ENCODE measurements at places on chromosomes 1 and 21. TPM values are rescaled to one million over a fixed set of nuclear protein-coding genes. Genes with fewer than 3 reads are reported as not detected.

- DNase-seq = no peak
Observed at GRCh38 chr1:48923116-48923515, 146.4 kb upstream of the BEND5 start.

The S100A3 gene
- 9.0 TPM for total RNA-seq

GRCh38 chr1:83520797-83521196, 478.1 kb downstream of the TTLL7 start:
- no peak for DNase-seq

GRCh38 chr1:53062708-53063591, 937 bp downstream of the PODN start:
- DNase-seq = no peak

The SLAMF9 gene
- total RNA-seq = not detected

GRCh38 chr21:31830701-31831100, 42.1 kb upstream of the HUNK start:
- no peak for DNase-seq

The DNAI4 gene
- 15.3 TPM for total RNA-seq

The WNT9A gene
- 1.8 TPM for total RNA-seq

The CHI3L2 gene
- not detected for total RNA-seq

DNA sequence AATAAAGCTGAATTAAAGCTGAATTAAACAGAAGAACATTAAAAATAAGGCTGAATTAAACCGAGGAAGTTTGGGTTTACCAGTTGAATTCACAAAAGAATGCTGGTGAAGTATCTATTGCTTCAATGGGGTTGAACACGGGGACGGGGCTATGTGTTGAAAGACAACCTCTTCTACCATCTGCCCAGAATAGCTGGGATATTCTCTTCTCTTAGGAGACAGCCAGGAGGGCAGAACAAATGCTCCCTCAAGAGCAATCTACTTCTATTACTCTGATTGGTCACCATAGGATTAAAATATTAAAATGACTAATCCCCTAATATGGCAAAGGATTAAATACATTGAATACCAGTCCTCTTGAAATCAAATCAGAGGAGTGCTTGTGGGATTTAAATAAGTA, 68.4 kb downstream of the LPGAT1 start:
- no peak for DNase-seq

GRCh38 chr1:60670302-60670701, 412.1 kb upstream of the NFIA start:
- DNase-seq = no peak

The GADD45A gene
- 82.6 TPM for total RNA-seq

The AJAP1 gene
- total RNA-seq = not detected

DNA sequence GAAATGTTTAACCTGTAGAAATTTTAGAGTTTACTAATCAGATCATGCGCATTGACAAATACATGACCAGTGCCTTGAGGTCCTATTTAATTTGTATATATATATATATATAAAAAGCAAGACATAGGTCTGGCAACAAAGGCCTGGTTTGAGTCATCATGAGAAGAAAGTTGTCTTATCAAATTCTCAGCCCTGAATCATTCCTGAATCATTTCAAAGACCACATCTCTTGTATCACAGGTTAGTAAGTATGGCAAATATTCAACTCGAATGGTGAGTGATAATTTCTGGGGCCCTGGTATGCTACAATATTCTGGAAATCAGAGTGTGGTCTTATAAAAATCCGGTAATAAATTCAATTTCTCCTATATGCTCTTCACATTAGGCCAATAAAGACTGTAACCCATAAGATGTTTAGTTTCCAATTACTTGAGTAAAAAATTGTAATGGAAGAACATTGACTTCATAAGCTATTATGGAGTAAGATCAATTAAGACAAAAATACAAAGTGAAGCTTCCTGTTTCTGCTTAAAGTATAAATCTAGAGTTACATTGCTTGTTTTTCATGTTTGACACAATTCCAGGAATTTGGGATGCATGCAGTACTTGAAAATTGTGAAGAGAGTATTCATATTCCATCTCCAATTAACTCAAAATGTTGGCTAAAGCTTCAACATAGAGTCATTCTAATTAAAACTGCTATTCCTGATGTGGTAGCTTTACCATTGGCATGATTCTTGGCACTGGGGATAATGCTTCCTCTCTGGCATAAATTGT, 309.4 kb downstream of the BRINP3 start:
- peak; percentile 66 for DNase-seq

DNA sequence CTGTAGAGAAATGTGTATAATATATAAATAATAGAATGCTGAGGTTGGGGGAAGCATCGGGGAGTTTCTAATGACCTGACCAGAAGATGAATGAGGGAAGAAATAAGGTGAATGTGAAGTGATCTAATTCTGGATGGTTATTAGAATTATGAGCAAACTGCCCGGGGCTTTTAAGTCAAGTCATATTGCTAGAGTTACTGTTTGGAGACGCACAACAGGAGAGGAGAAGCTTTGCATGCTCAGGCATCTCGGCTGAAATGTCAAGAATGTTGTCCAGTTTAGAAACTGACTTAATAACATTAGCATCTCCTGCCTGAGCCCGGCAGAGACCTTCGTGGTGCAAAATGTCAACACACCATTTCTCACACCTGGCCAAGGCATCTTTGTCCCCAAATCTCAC, 119.1 kb downstream of the RRAGC start:
- no peak for DNase-seq

GRCh38 chr21:41068967-41069642, 98.9 kb upstream of the BACE2 start:
- DNase-seq = peak; percentile 92

DNA sequence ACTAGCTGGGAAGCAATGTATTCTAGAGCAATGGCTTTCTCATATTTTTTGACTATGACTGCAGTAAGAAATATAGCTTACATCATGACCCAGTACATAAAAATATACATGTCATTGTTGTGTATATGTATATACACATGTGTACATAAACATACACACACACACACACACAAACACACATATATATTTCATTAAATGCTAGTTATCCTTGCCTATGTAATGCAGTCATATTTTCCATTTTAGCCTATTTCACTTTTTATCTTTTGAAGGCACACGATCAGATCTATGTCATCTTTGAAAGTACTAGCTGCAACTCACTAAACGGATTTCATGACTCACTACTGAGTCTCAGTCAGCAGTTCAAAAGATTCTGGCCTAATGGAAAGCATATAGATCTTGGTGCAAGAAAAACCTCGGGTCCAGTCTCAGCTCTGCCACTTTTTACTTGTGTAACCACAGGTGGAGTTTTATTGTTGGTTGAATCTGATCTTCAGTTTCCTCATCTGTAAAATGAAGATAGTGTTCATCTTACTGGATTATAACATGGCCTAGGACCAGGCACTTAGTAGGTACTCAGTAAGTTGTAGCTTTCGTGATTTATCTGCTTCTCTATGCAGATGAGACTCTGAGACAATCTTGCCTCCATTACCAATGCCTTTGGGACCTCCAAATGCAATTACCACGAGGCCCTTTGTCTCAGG, 325.6 kb downstream of the RRAGC start:
- no peak for DNase-seq

The PIGM gene
- 5.2 TPM for total RNA-seq

DNA sequence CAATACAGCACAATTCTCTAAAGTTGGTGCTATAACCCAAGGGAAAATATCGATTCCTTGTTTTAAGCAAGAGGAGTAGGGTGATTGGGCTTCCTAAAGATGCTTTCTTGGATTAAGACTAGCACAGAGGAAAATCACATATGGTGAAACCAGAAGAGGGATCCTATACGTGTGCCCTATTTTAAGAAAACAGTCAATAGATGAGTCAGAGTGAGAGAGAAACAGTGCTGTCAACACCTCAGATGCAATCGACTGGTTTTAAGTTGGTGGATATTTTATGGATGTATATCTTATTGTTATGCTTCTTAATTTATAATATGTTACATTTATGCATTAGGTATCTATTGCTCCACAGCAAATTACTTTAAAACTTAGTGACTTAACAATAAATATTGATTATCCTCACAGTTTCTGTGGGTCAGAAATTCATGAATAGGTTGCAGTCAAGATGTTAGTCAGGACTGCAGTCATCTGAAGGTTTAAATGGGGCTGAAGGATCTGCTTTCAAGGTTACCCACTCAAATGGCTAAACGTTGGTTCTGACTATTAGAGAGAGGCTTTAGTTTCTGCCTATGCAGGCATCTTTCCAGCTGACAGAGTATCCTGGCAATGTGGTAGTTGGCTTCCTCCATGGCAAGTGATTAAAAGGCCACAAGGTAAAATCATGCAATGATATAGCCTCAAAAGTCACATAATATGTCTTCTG, 61.6 kb upstream of the DEPDC1 start:
- DNase-seq = no peak

- DNase-seq = no peak
Observed at GRCh38 chr1:180278596-180279395, 48.7 kb downstream of the LHX4 start.

The GSTM5 gene
- total RNA-seq = not detected

The DIO1 gene
- total RNA-seq = not detected

The PIK3C2B gene
- 0.91 TPM for total RNA-seq

The CHRM3 gene
- total RNA-seq = 0.45 TPM
